ENCODE measurements at places on chromosomes 2 and 18.

DNA sequence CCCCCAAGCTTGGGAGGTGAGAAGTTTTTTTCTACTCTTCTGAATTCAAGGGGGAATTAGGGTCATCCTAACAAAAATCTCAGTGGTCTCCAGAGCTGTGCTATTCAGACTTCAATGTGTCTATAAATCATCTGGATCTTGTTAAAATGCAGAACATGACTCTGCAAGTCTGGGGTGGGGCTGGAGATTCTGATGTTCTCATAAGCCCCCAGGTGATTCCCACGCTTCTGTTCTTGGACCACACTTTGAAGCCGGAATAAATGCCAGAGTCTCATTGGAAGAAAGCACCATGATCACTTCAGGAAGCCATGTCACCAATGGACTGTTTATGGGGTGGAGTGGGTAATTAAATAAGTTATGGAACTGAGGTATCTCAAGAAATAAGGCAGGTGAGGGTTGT lies 22.2 kb upstream of the SLC16A14 start:
- no peak for DNase-seq

DNA sequence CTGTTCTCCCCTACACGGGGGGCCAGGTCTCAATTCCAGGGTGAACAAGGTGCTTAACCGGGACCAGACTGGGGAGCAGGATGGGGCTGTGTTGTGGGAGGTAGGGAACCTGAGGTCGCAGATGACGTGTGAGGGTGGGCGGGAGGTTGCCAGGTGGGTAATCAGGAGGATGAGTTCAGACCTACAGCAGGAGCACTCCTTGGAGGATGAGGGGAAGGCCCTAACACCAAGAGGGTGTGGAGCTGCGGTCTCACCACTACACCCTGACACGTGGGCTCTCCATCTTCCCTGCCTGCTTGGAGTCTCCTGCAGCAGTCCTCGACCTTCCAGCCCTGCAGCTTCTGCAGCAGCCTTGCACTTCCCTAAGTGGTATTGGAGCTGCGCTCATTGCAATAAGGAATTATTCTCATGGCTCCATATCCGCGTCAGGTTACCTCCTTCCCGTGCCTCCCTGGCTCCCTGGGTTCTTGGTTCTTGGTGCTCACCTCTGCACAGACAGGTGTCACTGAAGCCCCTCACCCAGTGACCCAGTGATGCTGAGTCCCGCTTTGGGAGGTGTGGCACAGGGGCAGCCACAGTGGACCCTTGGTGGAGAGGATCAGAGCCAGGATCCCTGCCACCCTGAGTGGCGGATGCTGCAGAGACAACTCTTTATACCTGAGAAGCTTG lies 15.5 kb downstream of the SH3BP4 start:
- DNase-seq = no peak

- no peak for DNase-seq
Observed at GRCh38 chr18:75276818-75277609, 66.4 kb downstream of the TSHZ1 start.

GRCh38 chr2:232449964-232450363 lies 6.0 kb upstream of the ALPI start:
- no peak for DNase-seq

GRCh38 chr2:136439064-136439676 lies 321.2 kb upstream of the CXCR4 start:
- DNase-seq = no peak

DNA sequence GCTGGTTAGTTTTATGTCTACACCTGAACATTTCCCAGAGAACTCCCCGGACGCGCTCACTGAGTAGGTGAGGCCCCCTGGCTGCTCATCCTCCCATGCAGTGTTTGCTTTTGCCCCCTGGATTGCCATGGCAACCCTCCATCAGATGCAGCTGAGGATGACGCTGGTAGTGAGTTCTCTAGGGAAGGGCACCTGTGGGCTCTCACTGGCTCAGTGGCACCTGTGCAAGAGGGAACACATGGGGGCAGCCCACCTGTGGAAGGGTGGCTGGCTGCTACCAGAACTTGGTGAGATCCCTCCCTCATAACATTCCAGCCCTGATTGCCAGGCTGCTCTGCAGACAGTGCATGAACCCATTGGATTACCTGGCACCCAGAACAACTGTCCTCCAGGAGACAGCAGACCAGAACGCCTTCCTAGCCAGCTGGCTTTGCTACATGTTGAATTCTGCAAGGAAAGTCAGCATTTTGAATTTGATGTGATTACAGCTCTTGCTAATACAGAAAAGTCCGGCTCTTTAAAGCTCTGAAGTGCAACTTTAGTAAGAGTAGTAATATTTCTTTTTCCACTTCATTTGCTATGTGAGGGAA lies 21.7 kb downstream of the COA5 start:
- no peak for DNase-seq

GRCh38 chr2:190781604-190782198 lies 98.9 kb upstream of the GLS start:
- DNase-seq = no peak
